ENCODE measurements at places on chromosomes 11 and 22.

GRCh38 chr11:65390996-65391395 is 4.6 kb downstream of the FRMD8 start:
- no peak for DNase-seq

DNA sequence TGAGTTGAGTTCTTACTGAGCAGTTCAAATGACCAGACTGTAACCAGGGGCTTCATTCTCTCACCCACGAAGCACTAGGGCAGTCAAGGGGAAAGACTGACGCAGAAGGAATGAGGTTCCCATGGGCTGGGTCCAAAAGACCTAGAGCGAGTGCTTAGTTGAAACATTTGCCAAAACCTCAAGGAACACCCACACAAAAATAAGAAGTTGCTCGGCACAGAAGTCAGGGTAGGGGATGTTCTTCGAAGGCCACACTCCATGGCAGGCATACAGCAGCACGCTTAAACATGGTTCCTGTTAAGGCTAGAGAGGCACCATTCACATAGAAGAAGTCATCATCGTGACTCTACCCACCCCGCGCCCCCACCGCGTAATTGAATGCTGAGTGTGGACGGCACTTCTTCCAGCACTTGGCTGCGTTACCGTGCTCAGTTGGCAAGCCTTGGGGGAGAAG is 52.9 kb downstream of the TIMP3 start:
- no peak for DNase-seq

- no peak for DNase-seq
Observed at GRCh38 chr11:86459682-86460460, 85.2 kb downstream of the CCDC81 start.

- DNase-seq, result no peak
Observed at GRCh38 chr11:61627850-61628661, 47.2 kb upstream of the SYT7 start.

DNA sequence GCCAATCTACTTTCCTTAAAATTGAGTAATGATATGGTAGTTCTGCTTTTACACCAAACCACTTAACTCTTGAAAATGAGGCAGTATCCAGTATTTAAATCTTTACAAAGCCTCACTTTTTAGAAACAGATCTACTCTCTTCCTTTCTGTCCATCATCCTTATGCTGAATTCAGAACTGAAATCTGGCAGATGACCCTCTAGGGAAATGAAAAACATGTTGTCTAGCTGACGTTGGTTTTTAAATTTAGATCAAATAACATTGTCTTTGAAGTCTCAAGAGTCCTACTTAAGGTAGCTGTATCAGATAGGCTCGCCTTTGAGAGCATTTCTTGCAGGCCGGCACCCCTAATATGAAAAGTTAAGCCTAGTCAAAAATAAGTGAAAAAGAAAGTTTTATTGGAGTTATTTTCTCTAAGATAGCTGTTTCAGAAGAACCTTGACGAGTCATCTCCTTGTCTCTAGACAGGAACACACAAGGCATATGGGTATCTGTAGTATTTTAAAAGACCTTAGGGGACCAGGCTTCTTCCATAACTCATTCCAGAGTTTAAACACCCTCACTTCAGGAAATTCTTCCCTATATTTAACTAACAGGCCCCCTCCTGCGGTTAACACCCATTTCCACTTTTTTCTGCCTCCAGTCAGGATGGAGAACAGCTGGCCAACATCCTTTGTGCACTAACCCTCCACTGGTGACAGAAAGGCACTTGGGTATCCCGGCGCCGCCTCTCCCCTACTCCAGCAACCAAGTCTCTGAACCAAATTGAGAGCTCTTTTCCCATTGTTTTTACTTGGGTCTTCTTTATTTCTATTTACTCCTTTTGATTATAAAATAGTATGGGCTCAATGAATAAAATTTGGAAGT is 81.2 kb downstream of the WNT11 start:
- no peak for DNase-seq

GRCh38 chr11:100789500-100789899 is 102.4 kb downstream of the ARHGAP42 start:
- DNase-seq, result no peak

DNA sequence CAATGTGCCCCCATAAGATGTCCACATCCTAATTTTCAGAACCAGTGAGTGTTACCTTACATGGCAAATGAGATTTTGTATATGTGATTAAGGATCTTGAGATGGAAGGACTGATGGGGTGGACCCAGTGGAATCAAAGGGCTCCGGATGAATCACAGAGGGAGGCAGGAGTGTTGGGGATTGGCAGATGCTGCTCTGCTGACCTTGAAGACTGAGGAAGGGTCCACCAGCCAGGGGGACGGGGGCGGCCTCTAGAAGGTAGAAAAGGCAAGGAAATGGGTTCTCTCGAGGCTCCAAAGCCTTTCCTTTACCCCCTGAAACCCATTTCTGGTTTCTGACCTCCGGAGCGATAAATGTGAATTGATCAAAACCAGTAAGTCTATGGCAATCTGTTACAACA is 18.8 kb downstream of the TMEM218 start:
- DNase-seq, result no peak

- DNase-seq, result no peak
Observed at GRCh38 chr11:117547195-117547850, 219.7 kb downstream of the CEP164 start.

DNA sequence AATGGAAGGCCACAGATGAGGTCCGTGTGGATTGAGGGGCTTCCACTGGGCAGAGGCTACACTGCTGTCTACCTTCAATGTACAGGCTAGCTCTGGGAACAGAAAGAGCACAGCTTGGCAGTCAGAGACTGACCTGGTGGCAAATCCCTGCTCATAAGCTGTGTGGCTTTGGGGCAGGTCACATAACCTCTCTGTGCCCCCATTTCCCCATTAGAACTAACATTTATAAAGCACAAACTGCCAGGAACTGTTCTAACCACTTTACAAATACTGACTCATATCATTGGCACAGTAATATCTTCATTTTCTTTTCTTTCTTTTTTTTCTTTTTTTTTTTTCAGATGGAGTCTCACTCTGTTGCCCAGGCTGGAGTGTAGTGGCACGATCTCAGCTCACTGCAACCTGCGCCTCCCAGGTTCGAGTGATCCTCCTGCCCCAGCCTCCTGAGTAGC is 3.1 kb downstream of the FOSL1 start:
- DNase-seq, result no peak

DNA sequence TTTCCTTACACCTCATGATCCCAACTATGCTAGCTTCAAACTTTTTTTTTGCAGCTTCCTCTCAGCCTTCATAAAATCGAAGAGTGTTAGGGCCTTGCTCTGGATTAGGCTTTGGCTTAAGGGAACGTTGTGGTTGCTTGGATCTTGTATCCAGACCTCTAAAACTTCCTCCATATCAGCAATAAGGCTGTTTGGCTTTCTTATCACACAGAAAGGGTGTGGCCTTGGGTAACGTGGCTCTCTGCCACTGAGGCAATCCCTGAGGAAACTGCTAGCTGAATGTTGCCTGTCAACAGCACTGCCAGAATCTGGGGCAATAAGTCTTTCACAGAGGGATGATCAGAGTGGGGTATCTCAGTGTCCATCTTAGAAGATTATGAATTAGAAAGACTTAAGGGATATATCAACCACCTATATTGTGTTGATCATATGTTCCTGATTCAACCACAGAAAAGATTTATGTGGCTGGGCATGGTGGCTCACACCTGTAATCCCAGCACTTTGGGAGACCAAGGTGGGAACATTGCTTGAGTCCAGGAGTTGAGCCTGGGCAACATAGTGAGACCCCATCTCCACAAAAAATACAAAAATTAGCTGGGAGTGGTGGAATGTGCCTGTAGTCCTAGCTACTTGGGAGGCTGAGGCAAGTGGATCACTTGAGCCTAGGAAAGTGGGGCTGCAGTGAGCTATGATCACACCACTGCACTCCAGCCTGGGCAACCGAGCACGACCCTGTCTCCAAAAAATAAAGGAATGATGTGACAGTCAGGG is 12.5 kb upstream of the CUL5 start:
- DNase-seq, result no peak

DNA sequence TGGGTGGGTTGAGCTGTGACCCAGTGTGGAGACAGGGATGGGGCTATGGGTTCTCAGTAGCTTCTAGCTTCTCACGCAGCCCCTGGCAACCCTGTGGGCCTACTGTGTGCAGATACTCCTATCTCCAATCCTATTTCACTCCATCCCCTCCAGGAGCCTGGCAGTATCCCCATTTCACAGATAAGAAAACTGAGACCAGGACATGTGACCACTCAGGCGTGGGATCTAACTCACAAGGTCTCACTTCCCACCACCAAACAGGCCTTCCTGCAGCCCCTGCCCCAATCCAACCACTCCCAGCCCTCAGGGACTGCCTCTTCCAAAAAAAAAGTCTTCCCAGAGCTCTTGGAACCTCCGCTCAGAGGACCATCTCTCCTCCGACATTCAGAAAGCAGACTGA is 15.6 kb downstream of the ELFN2 start:
- DNase-seq, result no peak

GRCh38 chr11:120211522-120212258 is 858 bp downstream of the OAF start:
- no peak for DNase-seq

GRCh38 chr11:10371926-10372641 is 67.2 kb downstream of the ADM start:
- DNase-seq, result no peak

GRCh38 chr11:129368889-129369672 is 6.6 kb upstream of the BARX2 start:
- no peak for DNase-seq

DNA sequence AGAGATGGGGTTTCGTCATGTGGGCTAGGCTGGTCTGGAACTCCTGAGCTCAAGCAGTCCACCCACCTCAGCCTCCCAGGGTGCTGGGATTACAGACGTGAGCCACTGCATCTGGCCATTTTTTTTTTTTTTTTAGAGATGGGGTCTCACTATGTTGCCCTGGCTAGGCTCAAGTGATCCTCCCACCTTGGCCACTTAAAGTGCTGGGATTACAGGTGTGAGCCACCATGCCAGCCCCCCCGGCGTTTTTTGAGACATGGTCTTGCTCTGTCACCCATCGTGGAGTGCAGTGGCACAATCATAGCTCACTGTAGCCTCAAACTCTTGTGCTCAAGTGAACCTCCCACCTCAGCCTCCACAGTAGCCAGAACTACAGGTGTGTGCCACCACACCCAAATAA is 16.5 kb downstream of the RHBDD3 start:
- no peak for DNase-seq

GRCh38 chr11:133163463-133164419 is 368.6 kb downstream of the OPCML start:
- DNase-seq, result no peak

GRCh38 chr11:66860449-66860831 is 3.6 kb downstream of the LRFN4 start:
- DNase-seq, result no peak

- no peak for DNase-seq
Observed at GRCh38 chr11:71496421-71496820, 30.6 kb upstream of the KRTAP5-7 start.
